ENCODE measurements at places on chromosomes 12 and 14. TPM values are rescaled to one million over a fixed set of nuclear protein-coding genes. Genes with fewer than 3 reads are reported as not detected.

DNA sequence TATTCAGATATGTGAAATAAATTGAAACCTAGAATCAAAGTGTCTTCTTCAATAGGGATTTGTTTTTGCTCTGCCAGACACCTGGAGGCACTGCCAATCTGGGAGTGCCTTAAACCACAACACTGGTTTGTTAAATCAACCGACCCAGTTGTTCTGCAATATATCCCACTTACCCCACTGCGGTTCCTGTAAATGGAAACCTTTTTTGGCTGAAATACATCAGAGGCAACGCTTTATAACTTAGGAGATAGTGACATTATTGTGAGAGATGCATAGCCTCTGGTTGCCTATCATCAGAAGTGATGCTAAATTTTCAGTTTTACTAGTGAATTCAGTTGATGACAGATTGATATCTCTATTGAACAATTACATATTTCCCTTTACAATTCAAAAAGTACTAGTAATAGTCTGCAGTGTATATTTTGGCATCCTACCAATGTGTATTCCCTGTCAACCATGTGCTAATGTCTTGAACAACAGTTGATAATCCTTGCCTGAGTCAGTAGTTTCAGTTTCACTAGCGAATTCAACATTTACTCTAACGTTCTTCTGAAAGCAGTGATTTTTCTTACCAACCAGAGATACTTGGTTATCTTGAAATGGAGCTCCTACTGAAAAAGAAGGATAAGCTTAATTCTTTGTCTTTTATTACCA is 30.5 kb downstream of the PPP2R5C start:
- H3K27ac ChIP-seq: no peak overlapping the region
- no peaks in the 10 kb centered on the region for H3K27me3 ChIP-seq
- DNase-seq: no peak
- no peaks in the 10 kb centered on the region for H3K4me1 ChIP-seq
- no peaks in the 10 kb centered on the region for H3K36me3 ChIP-seq
- H3K4me3 ChIP-seq: no peak overlapping the region

- no peaks in the 10 kb centered on the region for H3K4me1 ChIP-seq
- no peak for DNase-seq
- no peak overlapping the region for H3K27ac ChIP-seq
- no peaks in the 10 kb centered on the region for H3K36me3 ChIP-seq
- H3K4me3 ChIP-seq: no peak overlapping the region
- H3K27me3 ChIP-seq: no peaks in the 10 kb centered on the region
Observed at GRCh38 chr12:67910360-67911274, 78.6 kb upstream of the IFNG-AS1 start.

DNA sequence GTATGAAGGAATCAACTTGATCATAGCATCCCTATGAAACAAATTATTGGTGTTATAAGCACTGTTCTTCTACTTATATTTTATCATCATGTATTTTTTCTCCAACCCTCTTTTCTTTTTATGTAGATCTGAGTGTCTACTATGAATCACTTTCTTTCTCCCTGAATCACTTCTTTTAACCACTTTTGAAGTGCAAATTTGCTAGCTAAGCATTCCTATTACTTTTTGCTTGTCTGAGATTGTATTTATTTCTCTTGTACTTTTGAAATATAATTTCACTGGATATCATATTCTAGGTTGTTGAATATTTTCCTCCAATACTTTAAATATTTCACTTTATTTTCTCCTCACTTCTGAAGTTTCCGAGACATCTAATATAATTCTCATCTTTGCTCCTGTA is 1282.3 kb upstream of the FLRT2 start:
- no peak overlapping the region for H3K27ac ChIP-seq
- peaks cover 8% of the 10 kb centered on the region for H3K4me1 ChIP-seq

- H3K36me3 ChIP-seq: no peaks in the 10 kb centered on the region
- no peak overlapping the region for H3K27ac ChIP-seq
- no peaks in the 10 kb centered on the region for H3K4me1 ChIP-seq
- DNase-seq: no peak
Observed at GRCh38 chr12:93753285-93753684, 76.1 kb downstream of the CRADD start.

DNA sequence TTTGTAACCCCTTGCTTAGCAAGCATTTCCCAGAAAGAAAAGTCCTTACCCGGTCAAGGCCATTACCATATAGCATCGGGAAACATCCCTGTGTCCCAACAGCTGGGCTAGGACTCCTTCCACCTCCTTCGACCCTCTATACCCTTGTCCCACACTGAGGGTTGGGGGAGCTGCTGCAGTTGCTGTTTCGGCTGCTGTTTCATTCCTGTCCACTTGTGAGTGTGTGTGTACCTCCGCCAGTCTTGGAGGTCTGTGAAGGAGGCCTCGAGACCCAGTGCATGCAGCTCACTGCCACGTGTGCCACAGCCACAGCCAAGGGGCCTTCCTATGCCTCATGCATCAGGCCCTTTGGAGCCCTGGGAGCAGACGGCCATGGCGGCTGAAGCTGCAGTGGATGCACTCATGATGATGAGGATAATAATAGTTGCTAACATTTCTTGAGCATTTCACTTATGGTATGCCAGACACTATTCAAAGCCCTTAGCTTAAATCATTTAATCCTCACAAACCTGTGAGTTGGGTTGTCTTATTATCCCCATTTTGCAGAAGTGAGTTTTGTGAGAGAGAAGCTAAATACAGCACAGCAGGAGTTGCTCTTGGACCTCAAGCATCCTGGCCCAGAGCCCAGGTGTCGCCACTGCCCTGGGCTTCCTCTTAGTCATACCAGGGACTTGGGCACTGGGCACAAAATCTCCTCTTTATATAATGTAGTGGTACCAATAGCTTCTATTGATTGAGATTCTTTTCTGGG is 156.5 kb downstream of the PRKCH start:
- H3K27ac ChIP-seq: no peak overlapping the region
- no peaks in the 10 kb centered on the region for H3K4me1 ChIP-seq
- no peaks in the 10 kb centered on the region for H3K36me3 ChIP-seq

GRCh38 chr14:60944204-60944603 is 36.7 kb downstream of the TRMT5 start:
- H3K27me3 ChIP-seq: no peaks in the 10 kb centered on the region
- H3K4me1 ChIP-seq: peaks cover 9% of the 10 kb centered on the region
- H3K36me3 ChIP-seq: no peaks in the 10 kb centered on the region
- H3K27ac ChIP-seq: no peak overlapping the region

DNA sequence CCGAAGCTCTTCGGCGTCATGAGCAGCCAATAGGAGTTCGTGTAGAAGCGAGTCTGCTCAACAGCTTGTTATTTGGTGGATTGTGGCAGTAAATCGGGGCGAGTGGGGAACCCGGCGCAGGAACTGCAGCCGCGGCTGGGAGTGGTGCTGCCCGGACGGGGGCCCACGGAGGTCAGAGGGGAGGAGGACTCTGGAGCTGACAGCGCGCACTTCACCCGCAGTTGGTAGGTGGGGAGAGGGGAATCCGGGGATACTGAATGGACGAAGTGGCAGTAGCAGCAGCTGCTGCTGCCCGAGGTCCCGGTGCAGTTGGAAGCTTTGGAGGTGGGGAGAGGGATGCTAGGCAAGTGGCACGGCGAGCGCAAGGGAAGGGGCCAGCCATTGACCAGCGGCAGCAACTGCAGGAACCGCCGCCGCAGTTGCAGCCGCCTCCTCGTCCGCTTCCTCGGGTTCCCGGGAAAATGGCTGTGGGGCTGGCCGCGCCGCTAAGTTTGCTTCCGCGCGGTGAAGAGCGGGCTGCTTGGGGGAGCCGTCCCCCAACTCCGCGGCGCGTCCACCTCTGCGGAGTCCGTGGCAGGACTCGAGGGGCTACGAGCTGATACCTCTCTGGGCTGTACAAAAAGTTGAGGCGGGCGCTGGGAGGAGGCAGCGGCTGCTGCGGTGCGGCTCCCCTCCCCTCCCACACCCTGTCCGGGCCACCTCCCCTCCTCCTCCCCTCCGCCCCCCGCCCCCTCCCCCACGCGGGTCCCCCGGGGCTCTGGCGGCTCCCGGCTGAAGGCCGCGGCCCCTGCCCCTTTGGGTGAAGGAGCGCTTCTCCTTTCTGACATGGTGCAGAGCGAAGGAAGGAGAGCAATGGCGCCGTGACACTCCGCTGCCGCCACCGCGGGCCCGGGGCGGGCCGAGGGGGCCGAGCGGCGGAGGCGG is at the start of gene ARID4A:
TSS of gene ARID4A (plus strand) at position 79 of the 924 bp plus-strand sequence. CDS start 1,300 bp downstream, outside the sequence.
- DNase-seq: peak; percentile 63
- H3K27me3 ChIP-seq: no peaks in the 10 kb centered on the region
- H3K36me3 ChIP-seq: peaks cover 11% of the 10 kb centered on the region
- peak within 1 kb of the TSS; percentile 98 for H3K27ac ChIP-seq

GRCh38 chr14:59601056-59601455 is 24.4 kb upstream of the CCDC175 start:
- H3K27ac ChIP-seq: no peak overlapping the region
- no peak for DNase-seq
- H3K4me3 ChIP-seq: no peak overlapping the region
- no peaks in the 10 kb centered on the region for H3K36me3 ChIP-seq
- H3K4me1 ChIP-seq: no peaks in the 10 kb centered on the region

GRCh38 chr14:65352964-65353530 is 59.5 kb upstream of the FUT8 start:
- no peaks in the 10 kb centered on the region for H3K36me3 ChIP-seq
- H3K27ac ChIP-seq: no peak overlapping the region
- H3K4me1 ChIP-seq: no peaks in the 10 kb centered on the region
- DNase-seq: no peak

- no peaks in the 10 kb centered on the region for H3K36me3 ChIP-seq
- peak overlapping the region; percentile 1 for H3K27ac ChIP-seq
- H3K27me3 ChIP-seq: no peaks in the 10 kb centered on the region
- no peak for DNase-seq
- H3K4me1 ChIP-seq: peaks cover 14% of the 10 kb centered on the region
Observed at GRCh38 chr14:103418481-103418818, 33.2 kb downstream of the MARK3 start.

DNA sequence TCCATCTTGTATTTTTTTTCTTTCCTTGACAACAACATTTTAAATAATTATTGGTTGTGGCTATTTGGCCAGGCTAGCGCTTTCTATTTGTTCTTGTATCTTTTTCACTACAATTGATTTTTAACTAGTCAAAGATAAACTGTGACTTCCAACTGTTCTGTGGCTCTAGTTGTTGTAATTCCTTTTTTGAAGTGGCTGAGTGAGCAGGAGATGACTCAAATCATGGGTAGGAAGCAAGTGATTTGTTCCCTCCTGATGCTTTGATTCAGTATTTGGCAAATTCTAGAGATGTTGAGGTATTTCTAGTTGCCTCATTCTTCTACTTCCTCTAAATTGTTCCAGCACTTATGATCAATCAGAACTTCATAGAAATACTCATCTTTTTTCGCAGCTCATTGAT is 633.5 kb downstream of the RERGL start:
- H3K4me1 ChIP-seq: peaks cover 7% of the 10 kb centered on the region
- no peaks in the 10 kb centered on the region for H3K36me3 ChIP-seq
- no peaks in the 10 kb centered on the region for H3K27me3 ChIP-seq
- DNase-seq: no peak
- no peak overlapping the region for H3K27ac ChIP-seq

- no peak overlapping the region for H3K4me3 ChIP-seq
- no peaks in the 10 kb centered on the region for H3K36me3 ChIP-seq
- H3K4me1 ChIP-seq: no peaks in the 10 kb centered on the region
- H3K27me3 ChIP-seq: no peaks in the 10 kb centered on the region
Observed at GRCh38 chr12:14576896-14577295, 9.2 kb upstream of the PLBD1 start.

Gene KRT71
- total RNA-seq: not detected

Gene TMPRSS12
- not detected for total RNA-seq

Gene FOXN4
- not detected for total RNA-seq

Gene ISM2
- 0.07 TPM for total RNA-seq

Gene GPRC5D
- not detected for total RNA-seq

Gene PLEK2
- total RNA-seq: not detected

Gene NYNRIN
- 15.5 TPM for total RNA-seq

Measured in neural progenitor cell (in vitro differentiated cells).